ENCODE measurements at places on chromosomes 7 and 10.

- DNase-seq, result no peak
Observed at GRCh38 chr7:103689255-103689654, 243.2 kb upstream of the SLC26A5 start.

DNA sequence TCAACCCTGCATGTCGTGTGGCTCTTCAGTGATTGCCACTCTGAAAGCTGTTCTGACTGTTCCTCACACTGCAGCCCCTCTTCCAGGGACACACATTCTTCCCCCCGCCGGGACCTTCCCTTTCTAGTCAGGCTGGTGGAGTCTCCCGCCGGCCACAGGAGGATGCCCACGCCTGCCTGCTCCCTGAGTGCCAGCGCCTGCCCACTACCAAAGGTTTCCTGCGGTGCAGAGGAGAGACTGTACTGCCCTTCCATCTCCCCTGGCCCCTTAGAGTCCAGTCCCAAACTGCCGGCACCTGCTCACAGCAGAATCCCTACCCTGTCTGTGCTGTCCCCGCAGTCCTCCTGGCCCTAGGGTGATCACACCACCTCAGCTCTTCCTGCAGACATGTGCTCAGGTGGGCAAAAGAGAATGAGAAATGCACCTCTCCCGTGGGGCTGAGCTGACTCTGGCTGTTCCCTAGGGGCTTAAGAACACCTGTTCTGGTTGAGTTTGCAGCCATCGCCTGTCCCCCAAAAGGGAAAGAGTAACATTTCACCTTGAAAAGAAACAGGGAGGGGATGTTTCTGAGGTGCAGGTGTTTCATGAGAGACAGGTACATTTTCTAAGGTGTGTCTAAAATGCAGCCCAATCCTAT, 1.4 kb downstream of the PODXL start:
- no peak for DNase-seq

- DNase-seq, result no peak
Observed at GRCh38 chr10:35638101-35638500, 4.0 kb downstream of the FZD8 start.

GRCh38 chr7:30879139-30880124, 32.2 kb upstream of the AQP1 start:
- DNase-seq, result no peak

GRCh38 chr7:115533785-115534184, 496.8 kb downstream of the TFEC start:
- no peak for DNase-seq

DNA sequence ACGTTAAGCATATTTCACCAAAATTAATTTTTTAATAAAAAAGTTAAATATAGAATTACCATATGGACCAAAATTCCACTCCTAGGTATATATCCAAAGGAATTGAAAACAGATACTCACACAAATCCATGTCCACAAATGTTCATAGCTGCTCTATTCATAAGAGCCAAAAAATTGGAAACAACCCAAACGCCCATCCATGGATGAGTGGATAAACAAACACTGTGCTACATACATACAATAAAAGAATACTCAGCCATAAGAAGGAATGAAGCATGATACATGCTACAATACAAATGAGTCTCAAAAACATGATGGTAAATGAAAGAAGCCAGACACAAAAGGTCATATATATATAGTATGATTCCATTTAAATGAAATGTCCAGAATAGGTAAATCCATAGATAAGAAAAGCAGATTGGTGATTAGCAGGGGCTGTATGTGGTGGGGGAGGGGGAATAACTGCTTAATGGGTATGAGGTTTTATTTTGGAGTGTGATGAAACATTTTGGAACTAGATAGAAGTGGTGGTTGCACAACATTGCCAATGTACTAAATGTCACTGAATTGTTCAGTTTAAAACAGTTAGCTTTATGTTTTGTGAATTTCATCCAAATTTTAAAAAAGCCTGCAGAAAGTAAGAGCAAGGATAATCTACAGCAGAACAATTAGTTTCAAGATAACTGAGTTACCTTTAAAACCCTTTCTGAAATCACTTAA, 101.2 kb upstream of the EFCAB10 start:
- no peak for DNase-seq

GRCh38 chr10:133247681-133248333, 10.2 kb downstream of the VENTX start:
- no peak for DNase-seq

- DNase-seq, result no peak
Observed at GRCh38 chr7:472640-472957, 47.0 kb downstream of the PDGFA start.

DNA sequence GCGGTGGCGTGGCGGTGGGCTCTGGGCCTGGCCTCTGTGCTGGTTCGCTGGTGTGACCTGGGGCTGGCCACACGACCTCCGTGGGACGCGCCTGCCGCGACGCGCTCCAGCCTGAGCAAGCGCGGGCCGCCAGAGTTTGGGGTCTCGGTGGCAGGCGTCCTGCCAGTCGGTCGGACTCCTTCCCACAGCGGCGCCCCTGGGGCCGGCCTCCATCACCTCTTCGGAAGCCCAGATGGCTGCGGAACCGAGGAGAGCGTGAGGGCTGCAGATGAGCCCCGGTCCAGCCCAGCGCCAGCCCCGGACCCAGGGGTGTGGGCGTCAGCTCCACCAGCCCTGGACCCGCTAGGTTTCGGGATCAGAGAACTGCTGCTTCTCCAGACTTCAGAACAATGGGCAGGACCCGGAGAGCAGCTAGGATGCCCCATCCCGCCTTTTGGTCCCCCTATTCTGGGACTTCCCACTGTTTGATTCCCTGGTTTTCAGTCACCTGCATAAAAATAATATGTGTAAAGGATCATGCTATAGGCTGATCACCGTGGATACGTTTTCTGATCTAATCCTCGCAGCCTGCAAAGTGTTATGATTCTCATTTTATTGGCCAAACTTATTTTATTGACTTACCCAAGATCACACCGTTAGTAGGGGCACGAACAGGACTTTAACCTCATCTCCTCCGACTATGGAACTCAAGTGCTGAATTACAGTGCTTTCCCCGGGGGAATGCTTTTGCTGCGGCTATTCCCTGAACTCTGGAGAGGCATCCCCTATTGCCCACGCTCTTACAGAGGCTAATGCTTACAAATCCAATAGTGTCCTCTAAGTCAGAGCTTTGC, 2.8 kb downstream of the CYP26C1 start:
- no peak for DNase-seq

DNA sequence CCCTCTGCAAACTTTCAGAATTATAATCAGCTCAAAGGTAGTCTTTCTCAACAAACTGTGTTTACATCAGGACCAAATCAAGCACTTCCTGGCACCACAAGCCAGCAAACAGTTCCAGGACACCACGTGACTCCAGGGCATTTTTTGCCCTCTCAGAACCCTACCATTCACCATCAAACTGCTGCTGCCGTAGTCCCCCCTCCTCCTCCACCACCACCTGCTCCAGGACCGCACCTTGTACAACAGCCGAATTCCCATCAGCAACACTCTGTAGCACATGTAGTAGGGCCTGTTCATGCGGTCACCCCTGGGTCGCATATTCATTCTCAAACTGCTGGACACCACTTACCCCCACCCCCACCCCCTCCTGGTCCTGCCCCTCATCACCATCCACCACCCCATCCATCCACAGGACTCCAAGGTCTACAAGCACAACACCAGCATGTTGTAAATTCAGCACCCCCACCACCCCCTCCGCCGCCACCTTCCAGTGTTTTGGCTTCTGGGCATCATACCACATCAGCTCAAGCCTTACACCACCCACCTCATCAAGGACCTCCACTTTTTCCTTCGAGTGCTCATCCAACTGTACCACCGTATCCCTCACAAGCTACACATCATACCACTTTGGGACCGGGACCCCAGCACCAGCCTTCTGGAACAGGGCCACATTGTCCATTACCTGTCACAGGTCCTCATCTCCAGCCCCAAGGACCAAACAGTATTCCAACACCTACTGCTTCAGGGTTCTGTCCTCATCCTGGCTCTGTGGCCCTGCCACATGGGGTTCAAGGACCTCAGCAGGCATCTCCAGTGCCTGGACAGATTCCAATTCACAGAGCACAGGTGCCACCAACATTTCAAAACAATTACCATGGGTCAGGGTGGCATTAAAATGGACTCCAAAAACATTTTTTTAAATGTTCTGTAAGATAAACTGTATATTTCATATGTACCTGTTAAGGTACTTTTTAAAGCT, 98.7 kb downstream of the KMT2E start:
- no peak for DNase-seq

DNA sequence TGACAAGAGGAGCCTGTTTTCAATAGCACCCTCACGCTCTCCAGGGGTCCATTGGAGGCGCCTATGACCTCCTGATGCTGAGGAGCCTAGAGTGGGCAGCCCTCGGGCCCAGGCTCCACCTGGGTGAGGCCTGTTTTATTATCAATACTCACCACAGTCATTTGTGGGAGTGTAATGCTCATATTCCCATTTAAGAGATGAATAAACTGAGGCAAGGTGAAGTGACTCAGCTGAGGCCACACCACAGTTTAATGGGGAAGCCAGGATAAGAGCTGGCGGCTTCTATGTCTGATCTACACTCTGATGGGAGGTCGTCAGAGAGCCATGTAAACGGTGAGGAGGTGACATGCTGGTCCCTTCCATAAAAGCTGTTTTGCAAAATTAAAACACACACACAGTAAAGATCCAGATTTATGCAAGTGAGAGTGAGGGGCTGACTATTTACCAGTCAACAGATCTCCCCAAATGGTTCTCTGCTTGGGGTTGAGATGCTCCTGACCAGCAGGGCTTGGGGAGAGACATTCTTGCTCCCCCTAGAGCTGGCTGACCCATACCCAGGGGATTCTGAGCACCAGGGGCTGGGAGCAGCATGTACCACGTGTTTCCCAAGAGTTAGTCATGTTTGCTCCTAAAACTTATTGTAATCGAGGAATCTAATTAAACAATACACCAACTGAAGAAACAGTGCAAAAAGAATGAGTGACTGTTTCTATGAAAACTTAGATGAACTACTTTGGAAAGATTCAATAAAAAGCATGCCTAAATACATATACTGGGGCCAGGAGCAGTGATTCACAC, 81.0 kb upstream of the INSIG1 start:
- DNase-seq, result no peak

DNA sequence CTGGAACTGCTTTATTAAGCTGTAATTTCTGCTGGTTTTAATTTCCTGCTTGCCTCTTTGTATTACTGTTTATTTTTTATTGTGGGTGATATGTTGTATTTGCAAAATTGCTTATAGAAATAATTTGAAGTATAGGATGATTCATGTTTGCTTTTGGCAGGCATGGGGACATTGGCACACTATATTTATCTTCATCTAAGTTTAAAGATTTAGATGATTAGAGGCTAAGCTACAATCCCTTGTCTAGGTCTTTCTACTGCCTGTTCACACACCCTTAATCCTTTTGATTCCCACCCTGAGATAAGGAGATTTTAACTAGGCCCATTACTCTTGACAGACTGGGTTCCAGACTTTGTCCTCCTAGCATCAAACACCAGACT, 182.8 kb upstream of the KAT6B start:
- no peak for DNase-seq

DNA sequence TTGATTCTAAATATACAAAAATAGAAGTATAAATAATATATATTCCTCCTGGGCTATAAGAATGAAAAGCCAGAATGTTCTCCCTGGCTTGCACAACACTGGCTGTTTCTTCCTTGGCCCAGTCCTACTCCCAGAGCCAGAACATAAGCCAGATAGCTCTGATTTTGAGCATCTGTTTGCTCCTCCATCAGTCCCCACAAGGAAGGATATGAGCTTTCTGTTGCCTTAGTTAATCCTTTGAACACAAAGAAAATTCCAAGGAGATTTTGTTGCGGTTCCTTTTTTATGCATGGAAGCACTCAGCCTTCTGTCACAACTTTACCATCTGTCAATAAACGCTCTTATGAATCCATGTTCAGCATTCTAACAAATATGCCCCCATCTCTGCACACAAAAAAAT, 361.8 kb downstream of the IPMK start:
- no peak for DNase-seq

GRCh38 chr10:122130474-122131110, 140.5 kb upstream of the BTBD16 start:
- DNase-seq, result no peak

DNA sequence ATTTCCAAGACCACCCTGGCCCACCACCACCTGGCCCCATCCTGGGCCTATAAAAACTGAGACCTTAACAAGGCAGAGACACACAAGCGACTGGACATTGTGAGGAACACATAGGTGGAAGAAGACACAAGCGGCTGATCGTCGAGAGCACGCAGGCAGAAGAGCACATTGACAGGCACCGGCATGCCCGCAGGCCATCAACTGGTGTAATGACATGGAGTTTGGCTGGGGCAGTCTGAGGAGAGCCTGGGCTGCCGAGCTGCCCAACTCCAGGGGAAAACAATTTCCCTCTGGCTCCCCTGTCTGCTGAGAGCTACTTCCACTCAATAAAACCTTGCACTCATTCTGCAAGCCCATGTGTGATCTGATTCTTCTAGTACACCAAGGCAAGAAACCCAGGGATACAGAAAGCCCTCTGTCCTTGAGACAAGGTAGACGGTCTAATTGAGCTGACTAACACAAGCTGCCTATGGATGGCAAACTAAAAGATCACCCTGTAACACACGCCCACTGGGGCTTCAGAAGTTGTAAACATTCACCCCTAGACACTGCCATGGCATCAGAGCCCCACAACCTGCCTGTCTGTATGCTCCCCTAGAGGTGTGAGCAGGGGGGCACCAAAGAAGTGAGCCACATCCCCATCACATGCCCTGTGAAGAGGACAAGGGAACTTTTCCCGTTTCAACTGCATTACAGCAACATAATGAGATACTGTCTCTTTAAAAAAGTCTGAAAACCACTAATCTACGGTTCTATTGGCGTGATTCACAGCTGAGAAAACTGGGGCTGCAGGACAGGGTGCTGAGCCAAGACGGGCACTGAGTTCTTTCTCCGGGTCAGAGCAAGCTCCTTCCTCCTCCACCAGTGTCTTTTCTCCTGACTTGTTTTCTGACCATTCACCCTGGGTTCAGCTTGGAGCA, 18.5 kb upstream of the TNS3 start:
- no peak for DNase-seq

DNA sequence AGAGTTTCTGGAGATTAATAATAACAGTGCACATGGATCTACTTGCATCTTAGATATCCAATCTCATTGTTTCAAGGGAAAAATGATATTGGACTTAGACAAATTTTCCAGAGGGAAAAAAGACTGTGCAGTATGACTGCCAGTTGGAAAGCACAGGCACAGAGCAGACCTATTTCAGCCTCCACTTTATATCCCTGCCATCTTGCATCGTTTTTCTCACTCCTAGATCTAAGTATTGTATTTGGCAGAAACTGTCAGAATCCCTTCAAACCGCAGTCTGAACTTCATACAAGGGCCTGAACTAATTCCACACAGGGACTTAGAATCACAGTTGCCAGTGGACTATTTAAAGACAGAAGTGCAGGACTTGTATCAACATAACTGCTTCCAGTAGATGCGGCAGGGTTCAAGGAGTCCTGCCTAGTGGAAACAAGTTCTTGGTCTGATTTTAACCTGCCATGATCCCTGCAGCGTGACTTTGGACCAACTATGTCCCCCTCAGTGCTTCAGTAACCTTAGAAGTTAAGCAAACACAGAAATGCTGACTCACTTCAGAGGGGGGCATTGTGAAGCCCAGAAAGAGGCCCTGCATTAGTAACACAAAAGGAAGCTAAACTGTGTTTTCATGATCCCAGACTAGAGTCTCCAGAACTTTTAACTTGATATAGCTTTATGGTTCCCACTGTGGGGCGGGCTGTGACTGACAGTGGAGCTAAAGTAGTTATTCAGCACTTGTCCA, 95.7 kb upstream of the PALS2 start:
- DNase-seq, result no peak

Data from stimulated activated CD4-positive, alpha-beta T cell treated with anti-CD3 and anti-CD28 coated beads, TNF-alpha, amount 100 ng/mL, for 4 hours (primary cell).